ENCODE measurements at places on chromosomes 4 and X.

DNA sequence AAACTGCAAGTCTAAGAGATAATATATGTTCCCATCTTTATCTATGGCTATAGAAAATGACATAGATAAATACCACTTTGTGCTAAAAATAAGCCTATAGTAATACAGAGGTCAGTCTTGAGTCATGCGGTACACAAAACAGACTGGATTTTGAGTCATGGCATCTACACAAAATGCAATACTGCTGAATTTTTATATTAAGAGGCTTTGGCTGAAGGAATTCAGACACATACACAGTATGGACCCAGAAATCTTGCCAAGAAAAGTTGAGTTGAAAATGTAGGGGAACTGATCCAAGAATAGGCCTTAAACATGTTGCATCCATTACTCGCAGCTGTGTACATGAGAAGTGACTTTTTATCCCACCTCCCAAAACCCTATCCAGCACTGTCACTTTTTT lies 184.4 kb downstream of the TENM3 start:
- H3K4me1 ChIP-seq = no peaks in the 10 kb centered on the region
- no peak overlapping the region for H3K27ac ChIP-seq
- no peaks in the 10 kb centered on the region for H3K27me3 ChIP-seq
- H3K4me3 ChIP-seq = no peak overlapping the region
- no peak for DNase-seq

GRCh38 chr4:138845054-138845453 lies 170.5 kb upstream of the NOCT start:
- H3K4me3 ChIP-seq = no peak overlapping the region
- peaks cover 12% of the 10 kb centered on the region for H3K27me3 ChIP-seq
- H3K36me3 ChIP-seq = no peaks in the 10 kb centered on the region
- H3K4me1 ChIP-seq = no peaks in the 10 kb centered on the region
- no peak overlapping the region for H3K27ac ChIP-seq

GRCh38 chr4:62342346-62342745 lies 1142.2 kb downstream of the ADGRL3 start:
- H3K27ac ChIP-seq = no peak overlapping the region
- H3K36me3 ChIP-seq = no peaks in the 10 kb centered on the region
- no peaks in the 10 kb centered on the region for H3K27me3 ChIP-seq
- no peaks in the 10 kb centered on the region for H3K4me1 ChIP-seq
- H3K4me3 ChIP-seq = no peak overlapping the region

DNA sequence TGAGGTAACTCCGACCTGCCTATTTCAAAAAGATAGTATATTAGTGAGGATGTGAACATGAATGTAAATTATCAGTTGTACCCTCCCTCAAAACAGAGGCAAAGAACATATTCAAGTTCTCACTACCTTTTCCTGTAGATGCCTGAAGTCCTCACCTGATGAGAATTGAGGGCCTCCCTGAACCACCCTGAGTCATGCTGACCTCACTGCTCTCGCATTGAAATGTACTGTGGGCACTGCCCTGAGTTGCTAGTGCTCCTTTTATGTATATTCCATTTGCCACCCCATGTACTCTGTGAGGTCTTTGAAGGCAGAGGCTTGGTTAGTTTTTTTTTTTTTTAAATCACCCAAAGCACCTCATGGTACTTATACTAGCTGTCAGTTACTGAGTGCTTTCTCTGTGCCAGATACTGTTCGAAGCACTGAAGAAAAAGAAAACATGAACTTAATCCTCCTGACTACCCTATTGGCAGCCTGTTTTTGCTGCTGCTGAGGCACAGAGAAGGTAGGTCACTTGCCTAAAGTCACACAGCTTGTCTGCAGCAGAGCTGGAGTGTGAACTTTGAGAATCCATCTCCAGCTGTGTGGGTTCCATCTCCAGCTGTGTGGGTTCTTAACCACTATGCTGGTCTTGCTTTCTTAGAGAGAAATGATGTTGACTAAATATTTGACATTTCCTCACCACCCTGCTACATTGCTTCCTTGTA lies 253.1 kb upstream of the GPC4 start:
- DNase-seq = no peak
- H3K4me1 ChIP-seq = no peaks in the 10 kb centered on the region
- no peak overlapping the region for H3K27ac ChIP-seq
- H3K36me3 ChIP-seq = no peaks in the 10 kb centered on the region
- no peaks in the 10 kb centered on the region for H3K27me3 ChIP-seq
- no peak overlapping the region for H3K4me3 ChIP-seq

DNA sequence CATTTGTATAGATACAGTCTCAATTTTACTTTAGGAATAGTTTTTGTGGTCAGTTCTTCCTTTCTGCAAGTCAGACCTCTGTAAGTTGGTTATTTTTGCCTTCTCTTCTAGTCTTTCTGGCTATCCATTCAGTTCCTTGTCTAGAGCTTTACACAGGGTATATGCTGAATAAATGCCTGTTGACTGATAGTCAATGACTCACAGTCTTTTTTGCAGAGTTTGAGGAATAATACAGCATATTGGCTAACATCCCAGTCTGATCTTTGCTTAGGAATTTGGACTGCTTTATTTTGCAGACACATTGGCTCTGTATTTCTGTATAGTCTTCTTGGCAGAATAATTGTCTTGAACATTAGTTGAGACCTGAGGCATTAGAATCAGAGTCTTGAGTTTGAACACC lies 132.4 kb downstream of the MAGEC1 start:
- no peaks in the 10 kb centered on the region for H3K4me1 ChIP-seq
- H3K4me3 ChIP-seq = no peak overlapping the region
- H3K36me3 ChIP-seq = no peaks in the 10 kb centered on the region
- no peaks in the 10 kb centered on the region for H3K27me3 ChIP-seq
- no peak for DNase-seq
- no peak overlapping the region for H3K27ac ChIP-seq

- H3K27me3 ChIP-seq = peaks cover 14% of the 10 kb centered on the region
- H3K27ac ChIP-seq = no peak overlapping the region
- H3K4me3 ChIP-seq = no peak overlapping the region
- no peaks in the 10 kb centered on the region for H3K36me3 ChIP-seq
- no peak for DNase-seq
These were observed 139.6 kb downstream of the SPRY1 start for GRCh38 chr4:123536225-123536624.

DNA sequence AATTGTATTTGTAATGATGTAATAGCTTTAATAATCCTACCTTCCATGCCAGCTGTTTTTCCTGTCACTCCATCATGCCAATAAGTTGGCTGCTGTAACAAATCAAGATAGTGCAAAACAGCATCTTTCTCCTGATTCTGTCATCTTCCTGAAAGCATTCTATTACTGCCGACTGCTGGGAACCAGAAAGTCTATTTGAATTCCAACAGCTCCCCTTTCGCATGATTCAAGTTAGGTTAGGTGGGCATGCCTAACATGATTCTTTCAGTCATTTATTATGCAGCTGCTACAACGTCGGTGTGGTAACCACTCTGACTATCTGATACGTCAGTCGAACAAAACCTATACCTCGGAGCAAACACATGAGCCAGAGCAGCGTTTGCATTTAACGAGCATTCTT lies 127.9 kb upstream of the DMD start:
- DNase-seq = no peak
- H3K4me3 ChIP-seq = no peak overlapping the region
- H3K27ac ChIP-seq = no peak overlapping the region
- no peaks in the 10 kb centered on the region for H3K4me1 ChIP-seq

GRCh38 chrX:154460326-154460725 lies 2.2 kb downstream of the PLXNA3 start:
- DNase-seq = no peak
- H3K4me3 ChIP-seq = peak overlapping the region; percentile 83
- peaks cover 2% of the 10 kb centered on the region for H3K36me3 ChIP-seq
- peaks cover 5% of the 10 kb centered on the region for H3K4me1 ChIP-seq
- H3K27me3 ChIP-seq = no peaks in the 10 kb centered on the region

DNA sequence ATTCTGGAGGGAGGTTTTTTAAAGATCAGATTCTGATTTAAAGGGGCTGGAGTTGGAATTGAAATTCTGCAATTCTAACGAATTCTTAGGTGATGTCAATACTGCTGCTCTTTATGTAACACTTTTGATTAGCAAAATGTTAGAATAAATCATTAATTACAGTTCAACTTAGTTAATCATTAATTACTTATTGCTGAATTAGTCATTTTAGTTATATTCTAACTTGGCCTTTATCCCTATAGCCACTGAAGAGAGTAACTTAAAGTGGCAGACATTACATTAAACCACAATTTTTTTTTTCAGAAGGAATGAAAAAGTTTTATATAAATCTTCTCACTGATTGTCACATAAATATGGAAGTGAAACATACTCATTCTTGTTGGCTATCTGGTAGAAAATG lies 206.6 kb upstream of the ITM2A start:
- H3K4me1 ChIP-seq = no peaks in the 10 kb centered on the region
- no peaks in the 10 kb centered on the region for H3K27me3 ChIP-seq
- no peak overlapping the region for H3K27ac ChIP-seq
- no peak for DNase-seq
- H3K4me3 ChIP-seq = no peak overlapping the region

GRCh38 chrX:40248822-40249221 lies 151.1 kb upstream of the BCOR start:
- peaks cover 12% of the 10 kb centered on the region for H3K4me1 ChIP-seq
- no peak overlapping the region for H3K27ac ChIP-seq
- no peaks in the 10 kb centered on the region for H3K36me3 ChIP-seq
- peaks cover 5% of the 10 kb centered on the region for H3K27me3 ChIP-seq
- H3K4me3 ChIP-seq = no peak overlapping the region

GRCh38 chr4:147736458-147736857 lies 4.6 kb downstream of the ARHGAP10 start:
- DNase-seq = no peak
- peaks cover 2% of the 10 kb centered on the region for H3K36me3 ChIP-seq
- H3K4me1 ChIP-seq = peaks cover 56% of the 10 kb centered on the region
- peaks cover 14% of the 10 kb centered on the region for H3K27me3 ChIP-seq

DNA sequence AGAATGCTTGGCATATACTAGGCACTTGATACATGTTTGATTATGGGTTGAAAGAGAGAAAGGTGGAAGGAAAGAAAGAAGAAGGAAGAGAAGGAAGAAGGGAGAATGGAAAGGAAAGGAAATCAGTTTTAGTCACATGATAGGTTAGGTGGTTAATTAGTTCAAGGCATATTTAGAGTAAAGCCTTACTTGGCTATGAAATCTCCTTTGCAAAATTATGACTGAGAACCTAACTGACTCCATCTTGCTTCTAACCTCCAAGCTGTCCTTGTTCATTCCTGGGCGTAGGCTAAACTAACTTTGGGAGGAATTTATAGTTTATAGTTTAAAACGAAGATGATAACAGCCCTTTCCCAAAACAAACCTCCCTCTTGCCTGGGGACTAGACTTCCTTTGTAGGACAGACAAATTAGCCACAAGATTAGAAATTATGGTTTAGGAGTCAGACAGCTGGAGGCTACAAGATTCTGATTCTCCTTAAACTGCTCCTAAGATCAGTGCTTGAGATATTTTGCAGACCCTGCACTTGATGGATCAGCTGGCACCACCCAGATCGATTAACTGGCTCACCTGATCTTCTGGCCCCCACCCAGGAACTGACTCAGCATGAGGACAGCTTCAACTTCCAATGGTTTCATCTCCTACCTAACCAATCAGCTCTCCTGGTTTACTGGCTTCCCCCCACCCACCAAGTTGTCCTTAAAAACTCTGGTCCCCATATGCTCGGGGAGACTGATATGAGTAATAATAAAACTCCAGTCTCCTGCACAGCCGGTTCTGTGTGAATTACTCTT lies 55.0 kb downstream of the TXK start:
- peaks cover 9% of the 10 kb centered on the region for H3K4me1 ChIP-seq
- H3K27ac ChIP-seq = no peak overlapping the region
- no peak for DNase-seq

GRCh38 chr4:53932796-53933610 lies 131.4 kb downstream of the CHIC2 start:
- H3K27me3 ChIP-seq = peaks cover 3% of the 10 kb centered on the region
- H3K4me1 ChIP-seq = no peaks in the 10 kb centered on the region
- H3K27ac ChIP-seq = no peak overlapping the region
- H3K4me3 ChIP-seq = no peak overlapping the region
- H3K36me3 ChIP-seq = no peaks in the 10 kb centered on the region

DNA sequence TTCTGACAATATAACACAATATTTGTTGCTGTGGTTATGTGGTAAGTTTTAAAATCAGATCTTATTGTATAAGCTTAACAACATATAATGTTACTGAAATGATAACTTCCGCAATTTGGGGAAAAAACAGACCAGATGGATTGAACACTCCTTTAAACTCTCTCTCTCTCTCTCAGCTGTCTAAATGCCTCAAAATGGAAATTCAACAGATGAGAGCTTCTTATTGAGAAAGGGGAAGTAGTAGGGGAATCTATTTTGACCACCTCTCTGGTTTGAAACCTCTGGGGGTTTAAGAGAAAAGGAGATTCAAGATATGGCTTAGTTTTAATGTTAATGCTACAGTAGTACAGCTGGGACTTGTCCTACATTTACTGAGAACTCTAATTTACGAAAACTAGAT lies 40.3 kb downstream of the DMD start:
- no peak overlapping the region for H3K4me3 ChIP-seq
- H3K27me3 ChIP-seq = no peaks in the 10 kb centered on the region
- no peaks in the 10 kb centered on the region for H3K36me3 ChIP-seq
- no peak overlapping the region for H3K27ac ChIP-seq
- H3K4me1 ChIP-seq = no peaks in the 10 kb centered on the region
- no peak for DNase-seq

- no peaks in the 10 kb centered on the region for H3K4me1 ChIP-seq
- H3K4me3 ChIP-seq = no peak overlapping the region
- no peak for DNase-seq
- no peaks in the 10 kb centered on the region for H3K36me3 ChIP-seq
These were observed 48.9 kb upstream of the MAMLD1 start for GRCh38 chrX:150314186-150314585.

DNA sequence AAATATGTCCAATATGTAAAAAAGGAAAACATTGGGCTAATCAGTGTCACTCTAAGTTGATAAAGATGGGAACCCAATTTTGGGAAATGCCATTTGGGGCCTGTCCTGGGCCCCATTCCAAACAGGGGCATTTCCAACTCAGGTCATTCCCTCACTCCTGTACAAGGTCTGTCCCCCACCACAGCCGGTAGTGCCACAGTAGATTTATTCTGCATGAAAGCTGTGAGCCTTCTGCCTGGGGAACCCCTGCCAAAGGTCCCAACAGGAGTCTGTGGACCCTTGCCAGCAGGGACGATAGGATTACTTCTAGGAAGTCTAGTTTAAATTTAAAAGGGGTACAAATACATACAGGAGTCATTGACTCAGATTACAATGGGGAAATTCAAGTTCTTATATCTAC lies 317.6 kb upstream of the GNPDA2 start:
- no peaks in the 10 kb centered on the region for H3K36me3 ChIP-seq
- H3K27ac ChIP-seq = no peak overlapping the region
- H3K27me3 ChIP-seq = no peaks in the 10 kb centered on the region
- no peak overlapping the region for H3K4me3 ChIP-seq
- no peaks in the 10 kb centered on the region for H3K4me1 ChIP-seq
- no peak for DNase-seq

GRCh38 chrX:42188730-42189129 lies 265.4 kb upstream of the CASK start:
- no peak overlapping the region for H3K4me3 ChIP-seq
- peaks cover 7% of the 10 kb centered on the region for H3K4me1 ChIP-seq
- DNase-seq = no peak
- no peaks in the 10 kb centered on the region for H3K36me3 ChIP-seq
